Mammary epithelial cell (primary cell): ENCODE measurements at places on chromosomes 16 and 17. TPM values are rescaled to one million over a fixed set of nuclear protein-coding genes. Genes with fewer than 3 reads are reported as not detected.
A peak's percentile ranks its signal among the peaks of the same experiment; 100 is the strongest.

DNA sequence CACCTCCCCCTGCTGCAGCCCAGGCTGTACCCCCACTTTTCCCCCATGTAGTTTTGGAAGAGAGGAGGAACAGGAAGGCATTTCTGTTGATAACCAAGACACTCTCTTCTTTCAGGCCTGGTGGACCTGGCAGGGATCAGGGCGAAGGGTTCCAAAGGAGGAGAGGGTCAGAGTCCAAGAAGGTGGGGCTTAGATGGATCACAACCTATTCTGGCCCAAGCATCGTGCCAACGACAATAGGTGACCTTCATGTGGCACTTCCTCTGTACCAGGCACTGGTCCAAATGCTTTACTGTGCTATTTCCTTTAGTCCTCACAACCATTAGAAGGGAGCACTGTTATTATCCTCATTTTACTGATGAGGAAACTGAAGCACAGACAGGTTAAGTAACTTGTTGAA is 84.3 kb downstream of the TMEM132E start:
- no peak for DNase-seq

- DNase-seq: no peak
Measured at GRCh38 chr17:48427598-48427997, 2.4 kb downstream of the SKAP1 start.

DNA sequence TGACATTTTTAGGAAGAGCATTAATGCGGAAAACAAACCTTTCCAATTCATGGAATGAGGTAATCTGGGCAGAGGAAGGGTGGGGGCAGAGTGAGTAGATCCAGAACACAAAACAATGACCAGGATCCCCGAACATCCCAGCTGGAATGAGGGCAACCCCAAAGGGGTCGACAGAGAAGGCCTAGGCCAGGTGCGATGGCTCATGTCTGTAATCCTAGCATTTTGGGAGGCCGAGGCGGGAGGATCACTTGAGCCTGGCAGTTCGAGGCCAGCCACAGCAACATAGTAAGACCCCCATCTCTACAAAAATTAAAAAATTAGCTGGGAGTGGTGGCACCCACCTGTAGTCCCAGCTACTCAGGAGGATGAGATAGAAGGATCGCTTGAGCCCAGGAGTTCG is 64.7 kb downstream of the ZFHX3 start:
- DNase-seq: no peak

DNA sequence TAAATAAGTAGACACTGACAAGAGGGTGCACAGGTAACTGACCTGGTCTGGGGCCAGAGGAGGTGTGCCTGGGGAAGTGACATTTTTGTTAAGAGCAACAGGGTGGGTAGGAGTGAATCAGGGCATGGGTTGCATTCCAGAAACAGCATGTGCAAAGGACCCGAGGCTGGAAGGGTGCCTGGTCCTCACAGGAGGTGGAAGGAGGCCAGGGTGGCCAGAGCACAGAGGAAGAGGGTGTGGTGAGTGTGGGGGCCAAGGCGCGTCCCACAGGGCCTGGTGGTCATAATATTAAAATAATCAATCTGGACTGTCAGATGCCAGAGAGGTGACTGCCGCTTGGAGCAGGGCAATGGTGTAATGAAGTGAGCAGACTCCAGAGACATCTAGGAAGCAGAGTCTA is 14.3 kb downstream of the ARHGAP23 start:
- no peak for DNase-seq

DNA sequence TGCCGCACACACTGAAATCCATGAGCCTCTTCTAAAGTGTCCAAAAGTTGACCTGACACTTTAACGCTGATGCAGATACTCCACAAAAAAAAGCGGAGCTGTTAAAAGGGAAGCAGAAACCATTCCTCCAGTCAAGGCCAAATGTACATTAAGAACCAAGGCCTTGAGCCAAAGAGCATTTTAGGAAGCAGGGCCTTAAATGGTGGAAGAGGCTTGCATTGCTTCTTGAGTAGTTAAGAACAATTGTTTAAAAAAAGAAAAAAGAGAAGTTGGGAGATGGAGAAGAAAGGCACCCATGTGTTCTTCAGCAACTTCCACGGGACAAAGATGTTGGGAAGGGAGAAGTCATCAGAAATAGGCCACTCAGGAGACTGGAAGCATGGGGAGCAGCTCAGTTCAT is 6.3 kb downstream of the ZFHX3 start:
- no peak for DNase-seq

- no peak for DNase-seq
Measured at GRCh38 chr17:3891626-3892094, 1.2 kb downstream of the CAMKK1 start.

- no peak for DNase-seq
Measured at GRCh38 chr17:82830249-82830661, 9.6 kb downstream of the ZNF750 start.

- peak; percentile 62 for DNase-seq
Measured at GRCh38 chr16:89404561-89404960, 85.8 kb downstream of the ANKRD11 start.

The NPIPA7 gene
- polyA plus RNA-seq: 24.2 TPM

The TBC1D3C gene
- polyA plus RNA-seq: not detected

The SLC38A8 gene
- polyA plus RNA-seq: not detected

The GSG1L2 gene
- not detected for polyA plus RNA-seq

The NPIPA8 gene
- polyA plus RNA-seq: 2.3 TPM
